ENCODE measurements at places on chromosomes 5 and 9.
A peak's percentile ranks its signal among the peaks of the same experiment; 100 is the strongest.

GRCh38 chr9:34085581-34086500, 37.2 kb upstream of the UBAP2 start:
- DNase-seq = peak; percentile 19

- DNase-seq = peak; percentile 66
Measured at GRCh38 chr9:112348257-112349007, 15.0 kb upstream of the PTBP3 start.

DNA sequence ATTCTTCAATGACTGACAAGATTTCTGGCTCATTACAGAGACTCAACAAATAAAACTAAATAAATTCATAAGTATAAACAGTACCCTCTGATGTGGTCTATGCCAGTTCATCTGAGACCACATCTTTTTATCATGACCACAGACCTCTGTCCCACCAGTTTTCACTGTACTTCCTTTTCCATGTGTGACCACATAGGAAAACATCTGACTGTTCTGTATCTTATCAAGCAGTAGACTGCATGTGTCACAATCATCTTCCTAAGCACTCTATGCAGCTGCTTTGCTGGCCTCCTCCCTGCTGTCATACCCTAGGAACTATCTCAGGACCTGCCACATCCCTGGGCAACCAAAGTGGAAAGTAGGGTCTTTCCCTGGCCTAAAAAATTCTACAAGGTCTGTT, 205.0 kb upstream of the ZNF462 start:
- DNase-seq = no peak

GRCh38 chr5:9947225-9947714, 302.4 kb downstream of the ATPSCKMT start:
- DNase-seq = no peak

DNA sequence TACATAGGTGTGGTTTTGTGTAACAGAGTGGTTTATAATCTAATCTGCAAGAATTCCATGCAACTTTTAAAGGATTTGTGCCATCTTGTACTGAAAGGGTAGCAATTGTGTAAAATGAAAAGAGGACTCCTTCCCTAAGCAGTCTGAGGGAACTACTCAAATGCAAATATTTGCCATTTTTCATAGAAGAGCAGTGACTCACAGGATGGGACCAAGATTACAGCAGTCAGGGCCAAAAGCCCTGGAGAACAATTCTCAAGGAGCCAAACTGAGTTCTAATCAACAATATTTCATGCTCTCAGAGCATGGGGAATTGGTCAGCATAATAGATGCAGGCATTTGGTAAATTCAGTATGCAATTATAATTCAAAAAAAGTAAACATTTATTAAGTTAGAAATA, 495.8 kb downstream of the CHSY3 start:
- no peak for DNase-seq

DNA sequence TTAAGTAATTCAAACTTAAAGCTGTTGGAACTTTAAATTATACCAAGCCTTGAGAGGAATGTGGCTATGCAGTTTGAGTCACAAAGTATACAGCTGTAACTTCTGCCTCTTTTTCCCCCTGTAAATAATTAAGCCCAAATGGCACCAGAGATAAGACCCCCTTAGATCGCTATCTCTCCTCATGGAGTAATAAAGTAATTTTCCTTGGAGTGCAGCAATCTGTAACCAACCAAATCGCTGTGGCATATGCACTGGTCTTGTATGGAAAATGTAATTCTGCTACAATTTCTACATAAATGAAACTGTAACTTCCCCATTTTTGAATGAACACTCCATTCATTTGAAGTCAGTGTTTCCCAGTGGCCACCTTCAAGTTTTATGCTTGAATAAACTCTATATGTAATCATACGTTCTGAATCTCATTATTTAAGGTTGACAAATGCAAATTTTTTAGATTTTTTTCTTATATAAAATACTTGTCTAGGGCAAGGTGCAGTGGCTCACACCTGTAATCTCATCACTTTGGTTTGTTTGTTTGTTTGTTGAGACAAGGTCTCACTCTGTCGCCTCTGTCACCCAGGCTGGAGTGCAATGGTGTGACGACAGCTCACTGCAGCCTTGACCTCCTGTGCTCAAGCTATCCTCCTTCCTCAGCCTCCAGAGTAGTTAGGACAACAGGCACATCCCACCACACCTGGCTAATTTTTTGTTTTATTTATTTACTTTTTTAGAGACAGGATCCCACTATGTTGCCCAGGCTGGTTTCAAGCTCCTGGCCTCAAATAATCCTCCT, 12.3 kb downstream of the SUSD1 start:
- no peak for DNase-seq

DNA sequence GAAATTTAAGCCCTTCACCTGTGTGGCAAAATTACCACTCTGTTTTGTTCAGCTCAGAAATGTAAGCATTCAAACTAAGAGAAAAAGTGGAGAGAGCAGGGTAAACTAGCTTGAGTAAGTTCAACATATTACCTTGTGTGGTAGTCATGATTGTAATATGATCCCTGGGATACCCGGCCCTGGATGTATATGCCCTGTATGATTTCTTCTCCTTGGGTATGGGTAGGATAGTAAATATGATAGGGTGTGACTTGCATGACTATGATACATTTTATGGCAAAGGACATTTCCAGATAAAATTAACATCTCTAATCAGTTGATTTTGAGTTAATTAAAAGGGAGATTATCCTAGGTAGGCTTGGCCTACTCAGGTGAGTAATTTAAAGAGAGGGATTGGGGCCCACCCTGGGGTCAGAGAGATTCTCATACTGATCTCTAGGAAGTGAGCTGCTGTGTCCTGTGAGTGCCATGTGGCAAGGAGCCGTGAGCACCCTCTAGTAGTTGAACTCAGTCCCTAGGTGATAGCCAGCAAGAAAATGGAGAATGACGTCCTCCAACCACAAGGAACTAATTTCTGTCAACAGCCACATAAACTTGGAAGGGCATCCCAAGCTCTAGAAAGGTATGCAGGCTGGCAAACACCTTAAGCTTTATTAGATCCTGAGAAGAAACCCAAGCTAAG, 62.2 kb upstream of the ANXA1 start:
- DNase-seq = no peak

DNA sequence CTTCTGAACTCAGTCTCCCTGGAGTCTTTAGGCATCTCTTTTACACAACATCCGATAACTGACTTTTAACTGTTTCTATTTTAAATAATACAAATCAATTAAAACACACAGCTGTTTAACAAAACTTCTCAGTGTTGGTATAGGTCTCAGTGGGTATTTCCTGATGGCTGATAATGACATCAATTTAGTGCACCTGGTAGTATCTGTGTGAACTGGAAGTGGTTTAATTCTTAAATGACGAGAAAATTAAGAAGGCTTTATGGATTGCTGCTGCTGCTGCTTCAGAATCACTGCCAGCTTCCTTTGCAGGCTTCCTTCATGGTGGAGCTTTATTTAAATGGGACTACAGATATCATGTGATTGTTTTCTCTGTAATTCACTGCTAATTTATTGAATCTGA, 92.3 kb downstream of the RPS23 start:
- no peak for DNase-seq

GRCh38 chr5:93602241-93603077, 19.4 kb downstream of the NR2F1 start:
- no peak for DNase-seq

- no peak for DNase-seq
Measured at GRCh38 chr5:57816108-57816507, 333.5 kb upstream of the ACTBL2 start.

GRCh38 chr5:107598958-107599357, 71.8 kb downstream of the EFNA5 start:
- DNase-seq = no peak
